ENCODE measurements at places on chromosomes 7 and 10. TPM values are rescaled to one million over a fixed set of nuclear protein-coding genes. Genes with fewer than 3 reads are reported as not detected.

UNCX gene
- total RNA-seq, result 0.65 TPM

NYAP1 gene
- 0.72 TPM for total RNA-seq

MBLAC1 gene
- total RNA-seq, result 3.7 TPM

MOGAT3 gene
- not detected for total RNA-seq

GAD2 gene
- total RNA-seq, result not detected

DNA sequence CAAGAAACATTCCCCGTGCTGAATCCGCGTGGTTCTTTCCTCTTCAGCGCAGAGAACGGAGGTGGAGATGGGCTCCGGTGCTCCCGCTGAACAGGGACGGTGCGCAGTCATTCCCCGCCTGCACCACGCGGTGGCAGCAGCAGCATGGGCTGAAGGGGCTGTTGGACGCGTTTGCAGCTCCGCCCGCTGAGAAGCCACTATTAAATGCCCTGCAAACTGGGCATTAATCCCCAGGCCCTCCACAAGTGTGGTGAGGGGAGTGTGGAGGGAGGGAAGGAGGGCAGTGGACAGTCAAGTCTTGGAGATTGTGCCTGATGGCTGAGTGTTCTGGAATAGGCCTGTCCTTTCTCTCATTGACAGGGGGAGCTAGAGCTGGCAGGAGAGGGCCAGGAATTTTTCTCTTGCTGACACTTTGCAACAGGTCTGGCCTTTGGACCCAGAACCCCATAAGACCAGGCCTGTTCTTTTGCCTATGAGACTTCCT, 240.2 kb upstream of the INHBA start:
- peak; percentile 49 for DNase-seq

DNA sequence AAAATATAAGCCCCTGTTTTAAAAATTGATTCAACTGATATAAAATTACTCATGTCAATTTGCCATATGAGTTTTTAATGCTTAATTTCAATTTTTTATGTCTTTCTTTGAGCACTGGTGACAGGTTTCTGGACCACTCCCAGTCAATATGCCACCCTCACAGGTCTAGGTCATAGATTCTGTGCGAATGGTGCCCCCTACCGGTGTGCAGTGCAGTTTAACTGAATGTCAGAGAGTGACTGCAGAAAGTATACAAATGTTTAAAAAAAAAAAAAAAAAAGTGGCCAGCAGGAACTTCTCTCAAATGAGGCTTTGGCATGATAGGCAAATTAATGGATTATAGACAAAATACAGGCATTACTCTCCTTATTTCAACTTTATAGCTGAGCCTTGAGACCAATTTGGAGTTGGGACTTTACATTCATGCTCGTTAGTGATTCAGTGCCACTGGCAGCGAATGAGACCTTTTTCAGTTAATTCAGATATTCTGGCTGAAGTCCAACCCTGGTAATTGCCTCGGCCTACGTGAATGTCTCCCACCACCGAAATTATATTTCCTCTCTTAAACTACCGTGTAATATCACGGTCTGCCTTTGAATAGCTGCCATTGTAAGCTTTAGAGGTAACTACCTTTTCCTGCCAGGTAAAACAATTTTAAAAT, 427.6 kb downstream of the PHTF2 start:
- DNase-seq, result no peak

GRCh38 chr7:151366166-151366879, 24.7 kb downstream of the NUB1 start:
- no peak for DNase-seq

GRCh38 chr10:105605918-105606317, 964.8 kb downstream of the SORCS3 start:
- no peak for DNase-seq

- no peak for DNase-seq
Measured at GRCh38 chr10:103512591-103513379, 19.3 kb downstream of the NEURL1 start.

GRCh38 chr10:103546401-103546800, 52.9 kb downstream of the NEURL1 start:
- no peak for DNase-seq

- DNase-seq, result no peak
Measured at GRCh38 chr7:105524840-105525239, 2.8 kb upstream of the PUS7 start.

DNA sequence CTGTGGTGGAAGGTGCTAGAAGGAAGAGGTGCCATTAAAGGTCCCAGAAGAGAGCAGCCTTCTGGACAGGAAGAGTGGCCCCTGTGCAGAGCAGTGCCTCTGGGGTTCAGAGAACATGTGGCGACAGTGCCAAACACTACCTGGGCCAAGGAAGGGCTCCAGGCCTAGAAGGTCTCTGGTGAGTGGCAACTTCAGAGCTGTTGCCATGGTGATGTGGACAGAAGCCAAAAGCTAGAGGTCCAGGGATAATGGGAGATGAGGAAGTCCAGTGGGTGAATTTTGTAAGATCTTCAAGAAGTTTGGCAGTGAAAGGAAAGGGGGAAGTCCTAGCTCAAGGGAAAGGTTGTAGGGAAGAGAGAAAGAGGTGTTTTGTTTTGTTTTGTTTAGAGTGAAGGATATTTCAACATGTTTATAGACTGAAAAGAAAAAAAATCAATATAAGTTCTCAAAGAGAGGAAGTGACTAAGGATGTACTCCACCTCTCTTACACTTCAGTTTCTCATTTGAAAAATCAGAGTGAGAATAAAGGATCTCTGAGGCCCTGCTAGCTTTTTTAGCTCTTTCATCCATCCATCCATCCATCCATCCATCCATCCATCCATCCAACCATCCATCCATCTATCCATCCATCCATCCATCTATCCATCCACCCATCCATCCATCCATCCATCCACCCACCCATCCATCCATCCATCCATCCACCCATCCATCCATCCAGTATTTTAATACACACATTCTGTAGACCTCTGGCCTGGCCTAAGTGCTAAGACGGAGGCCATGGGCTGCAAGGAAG, 77.1 kb upstream of the DUSP5 start:
- DNase-seq, result no peak

DNA sequence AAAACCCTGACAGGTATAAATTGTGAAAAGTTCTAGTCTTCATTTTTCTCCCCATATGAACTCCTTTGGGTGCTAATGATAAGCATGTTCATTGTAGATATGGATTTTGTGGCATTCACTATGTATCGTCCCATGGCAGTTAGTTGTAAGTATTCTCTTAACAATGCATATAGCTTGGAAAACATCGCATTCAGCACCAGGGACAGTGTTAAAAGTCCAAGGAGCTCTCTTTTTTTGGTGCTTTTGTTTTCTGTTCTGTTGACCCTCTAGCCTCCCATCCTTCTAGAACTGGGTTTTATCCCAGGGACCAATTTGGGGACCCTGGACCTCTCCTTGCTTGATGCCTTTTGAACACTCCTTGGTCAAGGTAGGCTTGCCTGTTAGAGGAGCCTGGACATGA, 37.7 kb downstream of the INSYN2A start:
- DNase-seq, result no peak

All from epithelial cell of proximal tubule (primary cell).